ENCODE measurements at places on chromosomes 5 and 9.

- no peak for DNase-seq
These were observed 27.8 kb downstream of the RUSC2 start for GRCh38 chr9:35517552-35518224.

GRCh38 chr9:6703898-6704639, 53.7 kb upstream of the KDM4C start:
- peak; percentile 67 for DNase-seq

- DNase-seq, result no peak
These were observed 161.7 kb upstream of the LHFPL2 start for GRCh38 chr5:78810098-78810920.

DNA sequence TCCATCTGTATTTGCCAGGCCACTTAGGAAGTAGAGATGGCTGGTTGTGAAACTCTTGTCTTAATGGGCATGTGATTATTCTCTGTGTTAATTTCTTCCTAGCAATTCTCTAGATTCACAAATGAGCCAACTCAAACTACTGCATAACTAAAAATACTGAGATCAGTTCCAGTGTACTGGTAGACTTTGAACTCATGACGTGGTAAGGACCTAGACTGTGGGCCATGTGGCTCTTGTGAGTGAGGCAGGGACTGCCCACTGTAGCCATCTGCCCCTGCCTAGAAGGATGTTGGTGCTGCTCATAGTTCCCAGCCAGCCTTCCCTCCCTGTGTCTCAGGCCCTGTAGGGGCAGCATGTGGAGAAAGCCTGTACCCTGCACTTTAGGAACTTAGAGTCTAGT, 47.4 kb downstream of the CYSTM1 start:
- DNase-seq, result no peak

DNA sequence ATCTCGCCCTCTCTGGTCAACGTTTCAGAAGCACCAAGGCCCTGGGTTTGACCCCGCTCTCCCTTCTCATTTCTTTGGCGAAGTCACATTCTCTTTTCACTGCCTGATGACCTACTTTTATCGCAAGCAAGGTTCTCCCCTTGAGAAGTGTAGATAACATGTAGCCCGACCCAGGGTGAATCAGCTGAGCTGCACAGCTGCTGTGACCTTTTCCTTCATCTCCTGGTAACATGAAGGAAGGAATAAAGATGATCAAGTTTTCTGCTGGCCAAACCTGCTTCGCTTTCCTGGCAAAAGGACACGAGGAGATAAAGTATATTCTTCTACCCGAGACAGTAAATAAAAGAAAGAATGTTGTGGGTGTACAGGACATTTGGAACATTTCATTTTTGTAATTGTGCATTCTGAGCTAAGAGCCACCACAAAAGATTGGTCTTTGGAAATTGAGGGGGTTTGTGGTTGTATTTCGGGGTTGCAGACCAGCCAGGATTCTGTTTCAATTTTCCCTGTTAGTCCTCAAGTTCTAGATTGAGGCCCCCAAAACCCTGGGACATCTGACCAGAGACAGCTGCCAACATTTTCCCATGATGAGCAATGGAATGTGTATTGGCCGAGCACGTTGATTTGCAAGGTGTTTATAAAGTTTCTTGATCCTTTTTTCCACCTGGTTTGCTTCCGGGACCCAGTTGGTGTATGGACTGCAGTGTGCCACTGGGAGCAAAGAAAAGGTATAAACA, 155.1 kb upstream of the ZNF462 start:
- no peak for DNase-seq

GRCh38 chr5:43533646-43534045, 18.7 kb upstream of the C5orf34 start:
- no peak for DNase-seq

GRCh38 chr9:109121232-109121796, 1.6 kb upstream of the TMEM245 start:
- DNase-seq, result no peak

- DNase-seq, result no peak
These were observed 291.2 kb upstream of the PTPRD start for GRCh38 chr9:10903969-10904368.

GRCh38 chr9:112249277-112249676, 74.2 kb upstream of the SUSD1 start:
- DNase-seq, result no peak

GRCh38 chr5:10149911-10150310, 99.8 kb downstream of the ATPSCKMT start:
- no peak for DNase-seq

DNA sequence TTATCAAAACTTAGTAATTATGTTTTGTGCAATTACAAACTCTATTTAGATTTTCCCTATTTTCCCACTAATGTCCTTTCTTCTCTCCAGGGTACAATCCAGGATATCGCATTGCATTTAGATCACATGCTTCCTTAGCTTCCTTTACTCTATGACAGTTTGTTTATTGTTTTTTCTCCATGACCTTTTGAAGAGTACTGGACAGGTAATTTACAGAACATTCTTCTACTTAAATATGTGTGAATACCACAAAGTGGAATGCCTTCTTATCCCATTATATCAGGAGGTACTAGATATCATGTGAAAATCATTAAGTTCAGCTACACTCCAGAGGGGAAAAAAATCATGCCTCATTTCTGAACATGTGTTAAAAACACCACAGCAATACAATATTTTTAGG, 776.6 kb upstream of the CDH9 start:
- no peak for DNase-seq

DNA sequence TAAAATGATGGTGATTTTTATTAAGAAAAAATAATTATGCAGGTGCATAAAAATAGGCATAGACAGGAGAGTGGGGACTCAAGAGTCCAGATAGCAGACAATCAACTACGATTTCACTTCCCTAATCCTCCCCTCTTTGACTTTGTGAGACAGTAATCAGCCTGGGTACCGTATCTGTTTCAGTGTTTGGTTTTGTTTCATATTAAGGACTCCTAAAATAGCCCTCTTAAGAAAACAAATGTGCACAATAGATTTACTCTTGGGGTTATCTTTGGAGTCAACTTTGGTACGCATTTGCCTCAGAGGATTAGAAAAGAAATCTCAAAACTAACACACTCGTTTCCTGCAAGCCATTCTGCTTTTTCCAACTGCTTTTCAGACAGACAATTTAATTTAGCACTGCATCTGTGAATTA, 96.3 kb downstream of the ZNF608 start:
- DNase-seq, result no peak

DNA sequence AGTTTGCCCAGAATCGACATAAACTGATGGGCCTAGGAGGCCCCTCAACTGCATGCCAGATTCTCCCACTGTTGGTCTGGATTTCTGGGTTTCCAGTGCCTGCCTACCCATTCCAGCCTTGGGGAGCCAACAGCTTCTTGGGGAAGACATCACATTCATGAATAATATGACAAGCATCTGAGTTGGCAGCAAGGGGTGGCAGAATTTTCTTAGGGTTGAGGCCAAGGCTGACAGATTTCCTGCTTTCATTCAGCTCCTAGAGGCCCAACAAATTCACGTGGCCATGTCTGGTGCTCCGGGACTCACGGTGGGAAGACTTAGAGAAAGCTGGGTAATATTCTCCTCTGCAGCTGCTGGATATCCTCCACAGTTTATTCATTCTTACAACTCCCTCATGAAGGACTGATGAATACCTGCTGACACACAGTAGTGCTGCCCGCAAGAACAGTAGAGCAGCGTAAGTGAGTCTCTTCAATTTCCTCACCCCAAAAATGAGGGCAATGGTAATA, 305.0 kb upstream of the TNC start:
- no peak for DNase-seq

Measured in activated naive CD4-positive, alpha-beta T cell (primary cell).